Stimulated activated CD8-positive, alpha-beta memory T cell treated with anti-CD3 and anti-CD28 coated beads, Interleukin-15, amount 100 ng/mL, for 4 hours (primary cell): ENCODE measurements at places on chromosomes 4 and X.

- DNase-seq = no peak
These were observed 104.3 kb upstream of the TTC29 start for GRCh38 chr4:147049946-147050345.

DNA sequence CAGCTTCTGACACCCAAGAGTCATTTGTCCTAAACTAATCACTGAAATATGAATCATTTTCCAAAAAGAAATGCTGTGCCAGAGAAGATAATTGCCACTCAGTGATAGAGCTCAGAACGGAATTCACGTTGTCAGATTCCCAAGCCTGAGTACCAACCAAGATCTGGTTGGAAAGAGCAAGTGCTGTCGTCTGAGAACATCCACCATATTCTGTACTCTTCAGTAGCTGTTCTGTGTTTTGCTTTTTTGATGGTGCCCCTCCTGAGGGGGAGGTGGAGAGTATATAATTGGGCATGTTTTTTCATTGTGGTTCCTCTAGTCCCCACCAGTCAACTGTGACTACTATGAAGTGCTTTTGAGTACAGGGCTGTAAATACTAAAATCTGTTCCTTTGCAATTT is 13.2 kb downstream of the RUFY3 start:
- DNase-seq = no peak

DNA sequence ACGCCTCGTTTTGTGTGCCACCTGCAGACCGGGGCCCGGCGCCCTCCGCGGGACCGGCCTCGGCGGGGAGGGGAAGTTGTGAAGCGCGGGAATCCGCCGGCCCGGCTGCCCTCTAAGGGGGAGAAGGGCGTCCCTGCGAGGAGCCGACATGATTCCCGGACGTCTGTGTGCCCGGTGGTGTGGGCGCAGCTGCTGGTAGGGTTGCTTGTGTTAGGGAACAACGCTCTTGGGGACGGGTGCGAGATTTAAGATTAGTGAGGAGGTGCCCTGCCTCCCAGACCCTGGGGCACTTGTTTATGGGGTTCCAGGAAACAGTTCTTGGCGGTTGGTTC is 627 bp downstream of the CDKN2AIP start:
- no peak for DNase-seq

DNA sequence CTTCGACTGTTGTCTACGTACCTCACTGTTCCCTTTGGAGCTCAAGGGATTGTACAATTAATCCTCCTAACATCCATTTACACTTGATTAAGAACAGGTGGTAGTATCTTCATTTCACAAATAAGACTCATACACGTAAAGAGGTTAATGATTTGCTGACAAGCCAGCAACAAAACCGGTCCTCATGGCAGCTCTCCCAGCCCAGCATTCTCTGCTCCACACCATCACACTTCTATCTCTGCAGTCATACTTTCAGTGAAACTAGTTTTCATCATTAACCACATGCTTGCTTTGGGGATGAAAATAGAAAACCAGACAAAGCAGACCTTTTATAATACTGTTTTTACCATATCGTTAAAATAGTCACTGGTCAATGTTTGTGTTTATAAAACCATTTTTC is 28.7 kb upstream of the CASK start:
- no peak for DNase-seq

DNA sequence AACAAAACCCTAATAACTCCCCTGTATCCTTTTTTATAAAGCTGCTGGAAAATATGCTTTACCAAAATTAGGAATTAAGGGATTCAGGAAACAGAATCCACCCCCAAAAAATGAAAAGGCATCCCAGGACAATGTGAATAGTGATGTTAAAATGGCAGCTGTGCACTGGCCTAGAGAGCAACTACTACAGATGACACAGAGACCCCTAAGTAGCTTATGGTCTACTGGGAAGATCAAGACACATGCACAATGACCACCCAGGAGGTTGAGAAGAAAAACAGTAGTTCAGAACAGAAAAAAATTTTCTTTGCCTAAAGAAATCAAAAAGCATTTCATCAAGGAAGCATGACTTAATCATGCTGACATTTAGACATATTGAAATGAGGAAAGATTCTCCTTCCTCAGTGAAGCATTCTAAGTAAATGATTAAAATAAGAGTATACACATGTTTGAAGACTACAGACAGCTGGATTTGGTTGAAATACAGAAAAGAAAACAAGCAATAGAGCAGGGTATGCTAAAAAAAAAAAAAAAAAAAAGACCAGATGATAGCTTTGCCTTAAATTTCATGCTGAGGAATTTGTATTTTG is 117.3 kb downstream of the WDFY3 start:
- no peak for DNase-seq

- DNase-seq = no peak
These were observed 193.9 kb upstream of the SPOCK3 start for GRCh38 chr4:167428156-167428555.

DNA sequence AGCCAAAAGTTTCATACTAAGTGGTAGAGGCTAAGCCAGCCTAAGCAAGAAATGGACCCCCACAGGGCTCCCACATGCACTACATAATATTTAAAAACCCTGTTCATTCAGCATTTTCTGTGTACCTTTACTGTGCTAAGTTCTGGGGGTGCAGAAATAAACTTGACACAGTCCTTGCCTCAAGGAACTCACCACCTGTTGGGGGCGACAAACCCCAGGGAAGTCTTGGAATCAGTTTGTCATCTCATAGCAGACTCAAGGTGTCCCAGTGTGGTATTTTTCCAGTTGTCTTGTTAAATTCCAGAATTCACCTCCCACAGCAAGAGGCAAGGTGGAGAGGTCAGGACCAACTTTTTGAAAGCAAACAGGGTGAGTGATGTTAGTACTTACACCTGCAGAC is 43.1 kb downstream of the ATG4A start:
- DNase-seq = no peak

- DNase-seq = no peak
These were observed 11.3 kb downstream of the SHOX start for GRCh38 chrX:641671-642435.

GRCh38 chrX:42746606-42747005 is 31.4 kb downstream of the PPP1R2C start:
- DNase-seq = no peak

DNA sequence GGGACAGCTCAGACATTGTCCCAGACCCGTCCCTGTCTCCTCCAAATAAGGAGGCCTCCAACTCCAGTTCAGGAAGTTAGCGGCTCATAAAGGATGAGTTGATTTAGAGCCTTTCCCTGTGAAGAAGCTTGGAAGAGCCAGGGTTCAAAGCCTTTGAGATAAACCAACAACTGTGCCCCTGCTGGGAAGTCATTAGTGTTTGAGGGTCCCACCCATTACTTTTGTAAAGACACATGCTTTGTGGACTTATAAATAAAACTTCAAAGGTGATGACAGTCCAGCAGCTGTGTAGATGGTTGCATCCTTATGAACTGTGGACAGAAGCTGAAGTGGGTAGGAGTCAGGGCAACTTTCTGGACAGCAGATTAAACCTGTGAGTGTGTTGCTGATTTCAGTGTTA is 86.0 kb upstream of the PGRMC2 start:
- no peak for DNase-seq

- no peak for DNase-seq
These were observed 81.5 kb upstream of the MAPK10 start for GRCh38 chr4:86441175-86441936.

GRCh38 chr4:40369437-40370274 is 34.5 kb downstream of the CHRNA9 start:
- DNase-seq = no peak

DNA sequence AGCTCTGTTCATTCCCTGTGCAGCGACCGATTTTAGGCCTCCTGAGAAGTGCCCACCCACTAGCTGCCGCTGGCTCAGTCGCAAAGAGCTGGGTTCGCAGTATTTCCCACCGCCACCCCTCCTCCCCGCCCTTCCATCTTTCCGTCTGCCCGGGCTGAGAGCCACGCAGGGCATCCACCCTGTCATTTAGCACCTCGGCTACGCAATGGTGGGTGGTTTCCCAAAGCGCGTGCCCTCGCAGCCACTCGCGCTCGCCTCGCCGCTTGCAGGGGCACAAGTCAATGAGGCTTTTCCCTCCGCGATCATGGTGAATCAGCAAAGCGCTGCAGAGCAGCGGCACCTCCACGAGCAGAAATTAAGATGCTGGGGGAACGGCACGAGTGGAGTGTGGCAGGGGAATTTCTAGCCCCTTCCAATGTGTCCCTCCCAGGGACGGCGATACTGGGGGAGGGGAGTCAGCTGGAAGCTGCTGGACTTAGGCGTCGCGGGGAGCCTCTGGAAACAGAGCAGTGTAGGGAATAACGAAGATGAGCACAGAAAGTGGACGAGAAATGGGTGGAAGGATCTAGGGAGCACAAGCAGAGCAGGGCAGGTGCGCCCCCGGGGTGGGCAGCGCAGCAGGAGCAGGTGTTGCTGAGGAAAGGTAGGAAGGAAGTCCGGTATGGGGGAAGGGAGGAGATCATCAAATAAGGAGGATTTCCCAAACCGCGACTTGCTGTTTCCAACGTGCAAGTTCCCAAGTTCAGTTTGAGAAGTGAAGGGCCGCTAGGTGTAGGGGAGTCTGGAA is 2.4 kb upstream of the PTCHD1 start:
- DNase-seq = no peak

DNA sequence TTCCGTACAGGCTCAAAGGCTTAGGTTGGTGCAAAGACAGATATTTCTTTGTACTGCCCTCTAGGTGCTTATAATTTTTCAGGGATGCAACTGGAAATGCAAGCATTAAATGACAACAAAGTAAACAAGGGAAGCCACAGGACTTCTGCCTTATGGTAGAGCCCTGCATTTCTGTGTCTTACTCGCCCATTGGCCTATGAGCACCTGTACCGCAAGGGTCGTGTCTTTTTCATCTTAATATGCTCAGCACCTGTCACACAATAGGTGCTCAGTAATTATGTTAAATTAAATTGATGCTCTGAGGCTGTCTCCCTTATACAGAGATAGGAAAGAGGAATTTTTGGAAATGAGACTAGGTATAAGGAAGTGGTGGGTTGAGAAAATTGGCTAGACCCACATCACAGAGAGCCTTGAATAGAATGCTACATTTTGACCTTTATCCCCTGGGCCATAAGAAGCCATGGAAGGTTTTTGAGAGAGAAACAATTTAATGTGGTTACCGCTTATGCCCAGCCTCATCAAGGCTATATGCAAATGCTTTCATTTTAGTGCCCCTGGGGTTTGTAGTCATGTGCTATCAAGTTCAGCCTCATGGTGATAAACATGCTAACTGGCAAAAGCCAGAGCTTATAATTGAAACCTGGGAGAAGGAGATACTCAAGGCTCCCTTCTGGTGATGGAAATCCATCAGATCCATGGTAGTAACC is 16.3 kb downstream of the VSIG4 start:
- no peak for DNase-seq

GRCh38 chr4:173485164-173485563 is 44.9 kb downstream of the HAND2 start:
- DNase-seq = no peak

- no peak for DNase-seq
These were observed 387.5 kb downstream of the GRIA2 start for GRCh38 chr4:157607996-157608395.

DNA sequence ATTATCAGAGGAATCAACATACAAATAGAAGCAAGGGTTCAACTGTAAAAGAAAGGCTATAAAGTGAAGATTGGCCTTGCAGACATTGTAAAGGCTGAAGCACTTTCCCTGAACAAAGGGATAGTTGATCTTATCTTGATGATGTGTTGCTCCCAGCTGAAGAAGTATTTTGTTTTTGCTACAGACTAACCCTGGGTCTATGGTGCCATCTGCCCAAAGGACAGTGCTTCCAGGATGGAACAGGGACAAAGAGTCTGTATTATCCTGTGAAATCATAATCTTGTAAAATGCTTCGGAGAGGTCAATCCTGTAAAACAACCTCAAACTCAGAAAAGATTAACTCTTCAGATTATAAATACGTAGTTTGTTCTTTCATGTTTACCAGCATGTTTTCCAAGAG is 251.7 kb upstream of the ANKRD50 start:
- DNase-seq = no peak

DNA sequence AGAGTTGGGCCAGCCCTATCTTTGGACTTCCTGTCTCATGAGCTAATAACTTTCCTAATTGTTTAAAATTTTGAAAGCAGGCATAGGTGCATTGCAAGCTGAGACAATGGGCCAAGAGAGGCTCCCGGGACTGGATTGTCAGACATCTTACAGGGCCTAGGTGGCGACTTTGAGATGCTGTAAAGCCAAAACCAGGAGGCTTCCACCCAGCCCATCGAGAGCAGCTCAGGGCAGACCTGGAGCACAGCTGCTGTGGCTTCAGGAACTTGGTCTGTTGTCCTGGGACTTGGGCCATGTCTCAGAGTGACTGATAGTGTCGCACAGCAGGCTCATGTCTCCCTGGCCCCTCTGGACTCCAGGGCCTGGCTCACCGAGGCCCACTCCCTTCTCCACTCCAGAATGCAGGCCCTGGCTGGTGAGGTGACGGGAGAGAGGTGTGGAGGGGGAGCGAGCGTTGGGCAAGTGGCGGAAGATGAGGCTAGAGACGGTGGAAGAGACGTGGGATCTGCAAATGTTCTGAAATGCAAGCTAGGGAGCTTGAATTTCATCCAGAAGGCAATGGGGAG is 24.1 kb upstream of the MTM1 start:
- no peak for DNase-seq

DNA sequence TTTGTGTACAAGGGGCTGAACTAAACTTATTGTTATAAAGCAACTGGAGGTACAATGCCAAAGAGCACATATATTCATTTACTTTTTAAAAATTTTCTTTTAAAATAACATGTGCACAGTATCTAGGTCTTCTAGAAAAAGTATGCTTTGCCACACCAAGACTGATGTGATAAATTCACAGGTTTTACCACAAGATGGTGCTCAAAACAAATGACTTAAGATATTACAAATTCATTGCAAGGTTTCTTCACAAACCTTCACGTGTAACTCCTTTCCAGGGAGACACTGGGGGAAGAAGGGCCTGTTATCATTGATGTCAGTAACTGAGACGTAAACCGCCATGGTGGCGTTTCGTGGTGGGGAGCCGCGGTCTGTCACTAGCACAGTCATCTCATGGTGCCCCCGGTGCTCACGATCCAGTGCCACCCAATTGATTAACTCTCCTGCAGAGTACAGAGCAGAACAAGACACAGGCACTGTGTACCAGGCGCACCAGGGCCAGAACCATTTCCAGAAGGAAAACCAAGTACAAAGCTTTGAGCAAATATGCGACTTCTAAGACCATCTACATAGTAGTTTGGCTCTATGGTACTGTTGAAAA is 162.2 kb downstream of the DCHS2 start:
- DNase-seq = no peak

GRCh38 chr4:150145946-150146340 is 67.7 kb downstream of the DCLK2 start:
- no peak for DNase-seq

DNA sequence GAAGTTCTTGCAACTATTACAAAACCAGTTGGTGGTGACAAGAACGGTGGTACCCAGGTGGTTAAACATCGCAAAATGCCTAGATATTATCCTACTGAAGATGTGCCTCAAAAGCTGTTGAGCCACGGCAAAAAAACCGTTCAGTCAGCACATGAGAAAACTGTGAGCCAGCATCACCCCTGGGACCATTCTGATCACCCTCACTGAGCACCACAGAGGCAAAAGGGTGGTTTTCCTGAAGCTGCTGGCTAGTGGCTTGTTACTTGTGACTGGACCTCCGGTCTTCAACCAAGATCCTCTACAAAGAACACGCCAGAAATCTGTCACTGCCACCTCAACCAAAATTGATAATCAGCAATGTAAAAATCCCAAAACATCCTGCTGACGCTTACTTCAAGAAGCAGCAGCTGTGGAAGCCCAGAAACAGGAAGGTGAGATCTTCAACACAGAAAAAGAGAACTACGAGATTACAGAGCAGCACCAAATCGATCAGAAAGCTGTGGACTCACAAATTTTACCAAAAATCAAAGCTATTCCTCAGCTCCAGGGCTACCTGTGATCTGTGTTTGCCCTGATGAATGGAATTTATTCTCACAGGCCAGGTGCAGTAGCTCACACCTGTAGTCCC is 21.4 kb upstream of the SLC10A6 start:
- no peak for DNase-seq
